ENCODE measurements at places on chromosomes 7 and 10.

- no peak for DNase-seq
Measured at GRCh38 chr7:100680576-100681271, 7.2 kb downstream of the GNB2 start.

- no peak for DNase-seq
Measured at GRCh38 chr7:134823400-134823799, 44.0 kb downstream of the CALD1 start.

DNA sequence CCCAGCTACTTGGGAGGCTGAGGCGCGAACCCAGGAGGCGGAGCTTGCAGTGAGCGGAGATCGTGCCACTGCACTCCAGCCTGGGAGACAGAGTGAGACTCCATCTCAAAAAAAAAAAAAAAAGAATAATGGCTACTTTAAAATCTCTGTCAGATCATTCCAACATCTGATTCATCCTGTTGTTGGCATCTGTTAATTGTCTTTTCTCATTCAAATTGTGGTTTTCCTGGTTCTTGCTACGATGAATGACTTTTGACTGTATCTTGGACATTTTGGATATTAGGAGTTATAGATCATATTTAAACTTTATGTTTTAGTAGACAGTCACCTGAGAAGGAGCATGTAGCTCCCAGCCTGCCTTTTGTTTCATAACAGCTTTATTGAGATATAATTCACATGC is 8.5 kb downstream of the TPST1 start:
- DNase-seq, result no peak

GRCh38 chr10:29680091-29680490 is 45.3 kb upstream of the SVIL start:
- DNase-seq, result no peak

GRCh38 chr10:18473424-18474117 is 177.8 kb downstream of the NSUN6 start:
- DNase-seq, result no peak

DNA sequence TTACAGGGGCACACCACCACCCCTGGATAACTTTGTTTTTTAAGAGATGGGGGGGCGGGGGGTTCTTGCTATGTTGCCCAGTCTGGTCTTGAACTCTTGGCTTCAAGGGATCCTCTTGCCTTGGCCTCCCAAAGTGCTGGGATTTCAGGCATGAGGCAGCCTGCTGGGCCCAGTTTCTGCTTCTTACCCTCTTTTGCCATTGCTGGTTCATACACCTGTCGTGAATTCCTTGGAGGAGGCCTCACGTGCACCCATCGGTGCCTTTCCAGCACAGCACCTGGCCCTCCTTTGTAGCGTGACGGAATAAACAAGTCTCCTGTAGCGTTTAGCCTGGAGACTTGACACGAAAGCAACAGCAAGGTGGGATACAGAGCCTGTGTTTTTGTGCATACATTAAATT is 75.5 kb downstream of the CARD11 start:
- DNase-seq, result peak; percentile 51

- DNase-seq, result no peak
Measured at GRCh38 chr10:11275651-11276050, 258.0 kb downstream of the CELF2 start.

DNA sequence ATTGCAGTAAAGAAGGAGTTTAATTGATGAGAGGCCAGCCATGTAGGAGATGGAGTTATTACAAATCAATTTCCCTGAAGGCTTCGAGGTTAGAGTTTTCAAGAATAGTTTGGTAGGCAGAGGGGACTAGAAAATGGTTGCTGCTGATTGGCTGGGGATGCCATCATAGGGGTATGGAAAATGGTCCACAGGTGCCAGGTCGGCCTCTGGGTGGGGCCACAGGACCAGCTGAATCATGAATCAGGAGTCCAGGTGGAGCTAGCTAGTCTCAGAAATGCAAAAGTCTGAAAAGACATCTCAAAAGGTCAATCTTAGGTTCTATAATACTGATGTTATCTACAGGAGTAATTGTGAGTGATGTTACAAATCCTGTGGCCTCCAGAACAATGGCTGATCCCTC is 714.0 kb upstream of the GHITM start:
- no peak for DNase-seq

DNA sequence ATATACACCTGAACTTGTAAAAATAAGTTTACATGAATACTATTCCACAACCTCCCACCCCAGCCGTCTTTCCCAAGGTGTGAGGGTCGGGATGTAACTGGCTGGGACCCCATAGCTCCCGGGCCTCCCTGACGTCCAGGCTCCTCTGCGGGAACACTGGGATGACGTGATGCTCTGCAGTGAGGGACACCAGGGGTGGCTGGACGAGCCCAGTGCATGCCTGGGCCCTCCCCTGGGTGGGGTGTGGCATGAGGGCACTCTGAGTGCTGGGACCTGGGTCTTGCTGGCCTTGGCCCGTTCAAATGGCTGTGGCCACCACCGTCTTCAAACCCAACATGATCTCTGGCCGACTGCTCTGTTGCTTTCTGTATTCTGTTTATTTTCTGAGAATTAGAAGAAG is 182.4 kb downstream of the DNAJB6 start:
- no peak for DNase-seq

GRCh38 chr10:2839081-2839725 is 228.1 kb upstream of the PFKP start:
- DNase-seq, result peak; percentile 18

GRCh38 chr10:35416619-35417312 is 80.5 kb downstream of the CCNY start:
- no peak for DNase-seq

DNA sequence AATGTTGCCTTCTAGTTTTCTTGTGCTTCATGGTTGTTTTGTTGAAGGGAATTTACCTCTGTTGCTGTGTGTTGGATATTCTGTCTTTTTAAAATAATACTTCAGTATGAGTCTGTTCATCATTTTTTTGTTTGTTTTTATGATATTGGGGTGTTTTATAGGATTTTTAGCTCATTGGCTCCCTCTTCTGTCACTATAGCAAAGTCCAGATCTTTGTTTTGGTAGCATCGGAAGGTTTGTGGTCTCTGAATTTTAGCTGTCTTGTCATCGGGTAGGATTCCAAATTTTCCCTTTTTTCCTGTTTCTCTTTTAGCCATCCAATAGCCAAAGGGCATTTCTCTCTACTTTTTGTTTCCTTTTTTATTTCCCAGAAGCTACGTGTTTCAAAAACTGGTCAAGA is 91.4 kb downstream of the EXOC4 start:
- DNase-seq, result no peak

DNA sequence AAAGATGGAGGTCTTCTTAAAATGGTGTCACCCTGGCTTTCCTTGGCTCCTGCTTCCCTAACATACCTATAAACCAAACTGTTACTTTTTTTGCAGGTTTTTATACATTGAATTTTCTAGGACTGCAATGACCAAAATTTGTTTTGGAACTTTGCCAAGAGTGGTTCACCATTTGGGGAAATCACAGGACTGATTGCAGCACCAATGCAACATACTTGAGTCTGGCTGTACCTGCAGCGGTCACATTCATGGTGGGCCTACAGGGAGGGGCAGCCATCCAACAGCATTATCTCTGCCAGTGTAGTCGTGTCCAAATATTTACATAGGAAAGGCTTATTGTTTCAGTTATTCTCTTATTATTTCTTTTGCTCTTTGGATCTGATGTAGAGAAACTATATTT is 69.0 kb downstream of the HACD1 start:
- no peak for DNase-seq

GRCh38 chr7:27178366-27178765 is 4.2 kb upstream of the HOXA10 start:
- no peak for DNase-seq

- DNase-seq, result no peak
Measured at GRCh38 chr10:34121781-34122622, 693.1 kb downstream of the PARD3 start.

GRCh38 chr7:81710751-81711150 is 59.1 kb downstream of the HGF start:
- DNase-seq, result no peak

- no peak for DNase-seq
Measured at GRCh38 chr7:44735403-44736165, 13.1 kb upstream of the ZMIZ2 start.

GRCh38 chr10:88617772-88618300 is 31.3 kb downstream of the LIPJ start:
- DNase-seq, result no peak

GRCh38 chr7:117784315-117784714 is 88.9 kb downstream of the CTTNBP2 start:
- no peak for DNase-seq

GRCh38 chr10:44994752-44995530 is 5.8 kb upstream of the ZNF22 start:
- no peak for DNase-seq

DNA sequence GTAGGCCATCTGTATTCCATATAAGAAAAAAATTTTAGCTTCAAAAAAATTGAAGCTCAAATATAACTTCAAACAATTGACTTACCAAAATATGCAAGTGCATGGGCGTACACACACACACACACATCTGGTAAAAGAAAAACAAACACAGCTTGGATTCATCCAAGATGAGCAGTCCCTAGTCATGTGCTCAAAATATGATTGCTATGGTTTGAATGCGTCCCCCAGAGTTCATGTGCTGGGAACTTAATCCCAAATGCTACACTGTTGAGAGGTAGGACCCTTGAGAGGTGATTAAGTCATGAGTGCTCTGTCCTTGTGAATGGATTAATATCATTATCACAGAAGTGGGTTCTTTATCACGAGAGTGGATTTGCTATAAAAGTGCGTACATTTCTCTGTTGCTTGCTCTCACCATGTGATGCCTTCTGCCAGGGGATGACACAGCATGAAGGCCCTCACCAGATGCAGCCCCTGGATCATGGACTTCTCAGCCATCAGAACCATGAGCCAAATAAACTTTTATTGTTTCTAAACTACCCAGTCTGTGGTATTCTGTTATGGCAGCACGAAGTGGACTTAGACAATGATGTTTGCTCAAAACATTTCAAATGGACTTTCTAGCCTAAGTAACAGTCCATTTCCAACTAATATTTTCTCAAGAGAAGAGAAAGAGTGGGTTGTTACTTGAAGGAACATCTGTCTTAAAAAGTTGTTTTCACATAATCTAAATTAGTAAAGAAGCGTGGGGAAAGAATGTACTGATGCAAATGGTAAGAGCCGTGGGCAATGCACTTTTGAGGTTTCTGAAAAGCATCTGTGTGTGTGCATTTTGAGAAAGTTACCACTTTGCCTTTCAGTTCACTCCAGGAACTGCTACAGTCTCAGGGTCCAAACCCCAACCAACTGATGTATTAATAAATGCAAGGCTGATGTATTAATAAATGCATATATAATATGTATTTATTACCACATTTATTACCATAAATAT is 15.1 kb upstream of the SVIL start:
- no peak for DNase-seq
